ENCODE measurements at places on chromosomes 6 and 20.

- no peak for DNase-seq
Measured at GRCh38 chr6:150697515-150697914, 97.8 kb downstream of the PLEKHG1 start.

- DNase-seq: no peak
Measured at GRCh38 chr6:15338476-15338875, 92.6 kb downstream of the JARID2 start.

DNA sequence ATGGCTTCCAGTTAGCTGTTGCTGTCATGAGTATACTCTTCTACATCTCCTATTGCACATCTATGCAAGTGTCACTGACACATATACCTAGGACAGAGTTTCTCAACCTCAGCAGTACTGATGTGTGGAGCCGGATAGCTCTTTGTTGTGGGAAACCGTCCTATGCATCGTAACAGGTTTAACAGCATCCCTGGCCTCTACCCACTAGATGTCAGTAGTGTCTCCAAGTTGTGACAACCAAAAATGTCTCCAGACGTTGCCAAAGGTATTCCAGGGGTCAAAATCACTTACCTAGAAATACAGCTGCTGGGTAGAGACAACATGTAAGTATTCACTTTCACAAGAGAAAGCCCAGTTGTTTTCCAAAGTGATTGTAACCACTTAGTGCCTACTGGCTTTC, 637.6 kb downstream of the RNF144B start:
- no peak for DNase-seq

- no peak for DNase-seq
Measured at GRCh38 chr6:137339929-137340559, 120.9 kb upstream of the IFNGR1 start.

DNA sequence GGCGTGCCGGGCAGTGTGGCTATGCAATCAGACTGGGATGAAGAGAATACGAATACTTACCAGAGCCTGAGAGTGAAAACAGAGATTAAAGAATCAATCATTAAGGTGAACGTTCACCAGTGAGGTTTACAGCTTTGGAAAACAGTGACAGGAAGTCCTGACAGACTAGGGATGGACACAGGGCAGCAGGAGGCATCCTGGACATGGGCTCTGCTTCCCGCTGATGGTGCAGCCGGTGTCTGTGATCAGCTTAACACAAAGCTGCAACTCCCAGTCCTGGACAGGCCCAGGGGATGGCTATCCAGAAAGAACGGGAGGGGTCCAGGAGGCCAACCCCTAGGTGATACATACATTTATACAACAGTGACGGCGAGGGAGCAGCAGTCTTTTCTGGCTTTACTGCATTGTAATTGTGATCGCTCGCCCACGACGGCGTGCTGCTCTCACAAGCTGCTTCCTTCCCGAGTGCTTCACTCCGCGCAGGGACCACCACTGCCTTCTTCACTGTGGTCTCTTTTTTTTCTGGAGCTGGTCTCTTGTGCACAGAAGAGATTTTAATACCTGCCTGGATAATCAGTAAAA, 20.7 kb downstream of the DIDO1 start:
- no peak for DNase-seq

DNA sequence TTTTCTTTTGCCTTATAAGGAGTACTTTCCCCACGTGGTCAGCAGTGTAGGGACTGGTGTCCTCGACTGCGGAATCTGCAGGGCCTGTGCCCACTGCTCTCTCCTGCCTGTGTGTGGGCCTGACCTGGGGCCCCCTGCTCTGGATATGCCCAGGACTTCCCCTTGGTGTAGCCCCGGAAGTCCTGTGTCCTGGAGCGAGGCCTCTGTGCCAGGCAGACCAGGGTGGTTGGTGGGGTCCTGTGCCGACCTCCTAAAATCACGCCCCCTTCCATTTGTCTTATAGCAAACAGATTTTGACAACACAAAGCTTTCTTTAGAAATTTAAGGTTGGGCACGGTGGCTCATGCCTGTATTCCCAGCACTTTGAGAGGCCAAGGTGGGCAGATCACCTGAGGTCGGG, 64.2 kb downstream of the DLL1 start:
- no peak for DNase-seq

- DNase-seq: no peak
Measured at GRCh38 chr20:58374906-58375758, 13.9 kb upstream of the VAPB start.

- DNase-seq: no peak
Measured at GRCh38 chr6:135030056-135030473, 24.6 kb downstream of the HBS1L start.

GRCh38 chr6:156109713-156110112, 654.1 kb upstream of the NOX3 start:
- DNase-seq: no peak

GRCh38 chr6:149831308-149831820, 32.8 kb downstream of the LRP11 start:
- DNase-seq: no peak

DNA sequence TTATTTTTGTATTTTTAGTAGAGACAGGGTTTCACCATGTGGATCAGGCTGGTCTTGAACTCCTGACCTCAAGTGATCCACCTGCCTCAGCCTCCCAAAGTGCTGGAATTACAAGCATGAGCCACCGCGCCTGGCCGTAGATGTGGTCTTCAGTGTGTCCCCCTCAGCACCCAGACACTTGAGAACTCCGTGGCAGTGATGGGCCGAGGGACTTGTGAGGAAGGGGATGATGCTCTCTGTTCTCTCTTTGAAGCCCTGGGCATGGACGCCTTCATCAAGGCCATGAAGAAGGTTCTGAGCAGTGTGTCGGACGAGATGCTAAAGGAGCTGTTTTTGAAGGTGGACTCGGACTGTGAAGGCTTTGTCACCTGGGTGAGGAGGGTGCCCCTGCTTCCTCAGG, 16.9 kb downstream of the EFCAB8 start:
- no peak for DNase-seq

DNA sequence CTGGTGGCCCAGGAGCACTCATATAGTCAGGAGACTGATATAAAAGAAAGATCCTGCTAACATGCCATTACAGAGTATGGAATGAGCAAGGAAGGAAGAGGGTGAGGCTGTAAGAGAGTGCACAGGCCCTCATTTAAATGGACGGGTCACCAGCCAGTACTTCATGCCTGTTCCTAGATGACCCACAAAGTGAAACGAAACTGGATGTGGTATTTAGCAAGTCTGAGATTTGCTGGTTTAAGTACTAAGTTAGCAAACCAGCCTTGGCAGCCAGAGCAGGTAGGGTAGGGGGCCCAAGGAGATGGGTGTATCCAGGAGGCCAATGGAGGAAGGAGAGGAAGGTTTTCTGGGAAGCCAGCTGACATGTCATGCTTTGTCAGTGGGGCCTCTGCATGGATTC, 15.9 kb downstream of the NT5E start:
- DNase-seq: no peak

DNA sequence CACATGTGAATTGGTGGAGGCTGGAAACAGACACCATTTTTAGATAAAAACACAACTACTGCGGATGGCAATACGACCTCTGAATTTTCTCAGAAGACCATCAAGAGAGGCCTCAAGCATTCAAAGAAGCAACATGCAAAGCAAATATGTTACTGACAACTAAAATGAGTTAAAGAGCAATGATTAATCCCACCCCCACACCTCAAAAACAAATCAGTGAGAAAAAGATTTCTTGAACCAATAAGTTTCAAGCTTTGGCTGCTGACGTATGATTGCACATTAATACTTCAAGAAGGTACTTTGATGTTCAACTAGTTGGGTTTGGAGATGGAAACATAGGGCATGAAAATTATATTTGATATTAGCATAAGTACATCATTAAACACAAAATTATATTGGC, 982 bp downstream of the MMUT start:
- no peak for DNase-seq

- DNase-seq: no peak
Measured at GRCh38 chr6:3510617-3511016, 53.8 kb upstream of the SLC22A23 start.

GRCh38 chr6:135222623-135223022, 41.5 kb downstream of the MYB start:
- DNase-seq: no peak

Data from stimulated activated CD8-positive, alpha-beta memory T cell treated with anti-CD3 and anti-CD28 coated beads, Interleukin-7, amount 100 ng/mL, for 1 hour (primary cell).